ENCODE measurements at places on chromosomes 4 and X.

GRCh38 chrX:69010339-69010738 is 154.9 kb downstream of the PJA1 start:
- DNase-seq = no peak

- no peak for DNase-seq
Observed at GRCh38 chrX:43481576-43481975, 174.5 kb upstream of the MAOA start.

GRCh38 chr4:7513671-7514070 is 78.9 kb upstream of the PSAPL1 start:
- DNase-seq = no peak

DNA sequence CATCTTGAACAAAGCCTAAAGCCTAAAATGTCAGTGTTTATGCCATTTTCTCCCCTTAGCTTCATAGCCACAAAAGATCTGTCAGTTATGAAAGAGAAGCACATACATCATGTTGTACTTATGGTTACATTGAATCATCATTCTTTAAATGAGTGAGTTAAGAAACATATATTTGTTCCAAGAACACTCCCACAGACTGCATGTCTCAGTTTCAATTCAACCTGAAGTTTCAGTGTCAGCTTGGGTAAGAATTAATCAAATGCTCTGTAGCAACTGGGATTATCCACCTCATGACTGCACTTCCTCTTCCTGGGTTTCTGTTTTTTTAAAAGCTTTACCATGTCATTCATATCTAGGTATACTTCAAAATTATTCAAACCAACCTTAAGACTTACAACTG is 3.9 kb upstream of the TMPRSS11B start:
- no peak for DNase-seq

DNA sequence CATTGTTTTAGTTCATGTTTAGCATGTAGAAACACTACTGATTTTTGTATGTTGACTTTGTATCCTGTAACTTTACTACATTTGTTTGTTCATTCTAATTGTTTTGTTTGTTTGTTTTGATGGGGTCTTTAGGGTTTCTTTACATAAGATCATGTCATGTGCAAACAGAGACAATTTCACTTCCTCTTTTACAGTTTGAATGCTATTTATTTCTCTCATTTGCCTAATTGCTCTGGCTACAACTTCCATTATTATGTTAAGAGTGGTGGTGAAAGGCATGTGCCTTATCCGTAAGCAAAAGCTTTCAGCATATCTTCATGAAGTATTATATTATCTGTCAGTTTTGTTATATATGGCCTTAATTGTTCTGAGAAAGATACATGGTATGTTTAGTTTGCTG is 571.1 kb downstream of the PCDH7 start:
- DNase-seq = no peak

GRCh38 chr4:8280876-8281440 is 11.4 kb downstream of the HTRA3 start:
- DNase-seq = no peak

Data from A549 (cell line).